ENCODE measurements at places on chromosomes 3 and 15. TPM values are rescaled to one million over a fixed set of nuclear protein-coding genes. Genes with fewer than 3 reads are reported as not detected.

Gene HDAC11
- total RNA-seq, result 8.1 TPM

Gene LYSMD4
- 9.3 TPM for total RNA-seq

Gene ABI3BP
- 68.7 TPM for total RNA-seq

Gene DAZL
- total RNA-seq, result not detected

Gene CIB2
- 1.7 TPM for total RNA-seq

Gene NEIL1
- total RNA-seq, result 58.0 TPM

Gene FRMD5
- not detected for total RNA-seq

Gene ROBO2
- 6.3 TPM for total RNA-seq

Gene TWF2
- total RNA-seq, result 61.3 TPM

DNA sequence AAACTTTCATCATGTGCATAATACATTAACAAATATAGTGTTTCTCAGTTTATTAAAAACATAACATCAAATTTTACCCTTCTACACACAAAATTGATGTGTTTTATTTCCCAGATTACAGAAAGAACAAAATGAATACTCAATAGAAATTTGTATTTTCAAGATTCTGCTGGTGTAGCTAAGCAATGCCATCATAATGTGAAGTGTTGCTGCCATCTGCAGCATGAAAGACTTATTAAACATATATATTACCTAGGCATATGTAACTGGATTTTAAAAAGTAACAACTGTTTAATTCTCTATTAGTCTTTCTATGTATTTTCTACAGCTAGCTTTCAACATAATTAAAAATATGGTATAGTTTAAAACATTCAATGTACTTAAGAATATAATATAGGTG lies 27.5 kb downstream of the PLSCR5 start:
- no peak for DNase-seq

DNA sequence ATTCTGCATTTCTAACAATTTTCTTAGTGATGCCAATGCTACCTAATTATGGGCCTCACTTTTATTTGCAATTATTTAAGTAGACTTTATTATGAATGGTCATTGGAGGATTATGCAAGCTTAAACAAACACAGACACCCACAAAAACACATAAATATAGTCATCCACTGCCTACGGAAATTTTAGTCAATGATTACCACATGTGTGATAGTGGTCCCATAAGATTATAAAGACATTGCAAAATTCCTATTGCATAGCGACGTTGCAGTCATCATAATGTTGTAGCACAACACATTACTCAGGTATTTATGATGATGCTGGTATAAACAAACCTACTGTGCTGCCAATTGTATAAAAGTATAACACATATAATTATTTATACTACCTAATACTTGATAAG lies 247.8 kb upstream of the ALCAM start:
- DNase-seq, result no peak

DNA sequence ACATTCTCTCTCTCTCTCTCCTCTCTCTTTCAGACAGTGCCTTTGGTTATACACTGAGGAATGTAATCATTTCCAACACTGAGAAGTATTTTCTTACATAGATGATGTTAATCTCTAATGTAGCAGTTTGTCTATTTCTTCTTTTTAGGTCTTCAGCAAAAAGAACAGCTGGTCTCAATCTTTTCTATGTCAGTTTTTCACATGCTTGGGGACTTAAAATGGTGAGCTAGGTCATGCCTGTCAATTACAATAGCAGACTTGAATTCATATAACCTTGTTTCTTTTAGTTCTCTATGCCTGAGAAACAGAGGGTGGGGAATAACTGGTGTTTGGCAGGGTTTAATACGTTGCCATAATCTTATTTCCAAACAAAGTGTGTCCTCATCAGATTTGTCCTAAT lies 786.2 kb downstream of the SQOR start:
- no peak for DNase-seq

DNA sequence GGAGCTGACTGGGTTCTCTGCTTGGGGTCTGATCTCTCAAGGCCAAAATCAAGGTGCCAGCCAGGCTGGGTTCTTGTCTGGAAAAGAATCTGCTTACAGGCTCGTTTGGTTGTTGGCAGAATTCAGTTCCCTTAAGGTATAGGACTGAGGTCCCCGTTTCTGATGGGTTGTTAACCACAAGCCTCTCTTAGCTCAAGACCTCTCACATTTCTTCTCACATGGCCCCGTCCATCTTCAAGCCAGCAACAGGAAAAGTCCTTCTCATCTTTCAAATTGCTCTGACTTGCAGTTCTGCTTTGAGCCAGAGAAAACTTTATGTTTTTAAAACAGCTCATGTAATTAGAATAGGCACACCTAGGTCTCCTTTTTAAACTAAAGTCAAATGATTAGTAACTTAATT lies 20.4 kb downstream of the UACA start:
- no peak for DNase-seq

GRCh38 chr3:105401691-105402149 lies 35.0 kb downstream of the ALCAM start:
- no peak for DNase-seq

DNA sequence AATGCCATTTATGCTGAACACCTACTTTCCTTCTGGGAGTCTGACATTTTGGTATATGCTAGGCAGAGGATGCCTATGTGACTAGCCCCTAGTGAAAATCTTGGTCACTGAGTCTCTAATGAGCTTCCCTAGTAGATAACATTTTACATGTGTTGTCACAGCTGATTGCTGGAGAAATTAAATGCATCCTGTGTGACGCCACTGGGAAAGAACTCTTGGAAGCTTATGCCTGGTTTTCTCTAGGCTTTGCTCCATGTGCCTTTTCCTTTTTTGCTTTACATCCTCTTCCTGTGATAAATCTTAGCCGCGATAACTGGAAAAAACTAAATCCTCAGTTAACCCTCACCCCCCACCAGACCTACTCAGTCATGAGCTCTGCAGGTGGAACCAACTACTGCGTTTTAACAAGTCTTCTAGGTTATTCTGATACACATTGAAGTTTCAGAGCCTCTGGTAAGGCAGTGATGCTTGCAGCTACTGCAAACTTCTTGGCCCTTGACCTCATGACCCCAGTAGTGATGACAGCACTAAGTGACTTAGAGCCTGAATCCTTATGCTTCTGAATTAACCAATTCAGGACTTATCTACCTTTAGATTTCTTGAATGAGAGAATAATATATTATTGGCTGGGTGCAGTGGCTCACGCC lies 292.4 kb upstream of the SOX14 start:
- no peak for DNase-seq

DNA sequence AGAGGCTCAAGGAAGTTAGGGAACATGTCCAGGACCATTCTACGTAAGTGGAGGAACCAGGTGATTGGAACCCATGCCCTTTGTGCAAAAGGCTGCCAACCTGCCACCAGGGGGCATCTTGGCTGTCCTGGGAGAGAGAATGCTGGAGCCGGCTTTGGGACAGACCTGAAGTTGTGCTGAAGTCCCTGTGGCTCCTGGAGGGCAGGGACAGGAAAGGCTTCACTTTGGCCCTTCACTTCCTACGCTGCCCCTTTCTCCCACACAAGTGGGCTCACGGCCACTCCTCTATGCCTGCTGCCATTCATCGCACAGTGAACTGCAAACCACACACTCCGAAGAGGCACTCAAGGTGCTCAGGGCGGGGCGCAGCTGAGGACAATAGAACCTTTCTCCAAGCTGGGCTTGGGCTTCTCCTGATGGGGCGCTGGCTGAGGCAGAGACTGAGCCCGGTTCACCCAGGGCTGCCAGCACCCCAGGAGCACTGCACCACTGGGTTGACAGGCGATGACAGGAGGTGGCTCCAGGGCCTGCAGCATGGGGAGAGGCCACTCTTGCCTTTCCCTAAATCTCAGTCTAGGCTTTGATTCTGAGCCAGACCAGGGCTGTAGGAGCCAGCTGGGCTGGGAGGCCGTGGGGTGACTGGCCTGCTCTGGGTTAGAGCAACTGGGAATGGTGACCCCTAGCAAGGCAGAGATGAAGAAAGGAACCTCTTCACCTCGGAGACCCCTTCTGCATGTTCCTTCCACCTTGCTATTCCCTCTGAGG lies 8.4 kb downstream of the SHF start:
- no peak for DNase-seq

DNA sequence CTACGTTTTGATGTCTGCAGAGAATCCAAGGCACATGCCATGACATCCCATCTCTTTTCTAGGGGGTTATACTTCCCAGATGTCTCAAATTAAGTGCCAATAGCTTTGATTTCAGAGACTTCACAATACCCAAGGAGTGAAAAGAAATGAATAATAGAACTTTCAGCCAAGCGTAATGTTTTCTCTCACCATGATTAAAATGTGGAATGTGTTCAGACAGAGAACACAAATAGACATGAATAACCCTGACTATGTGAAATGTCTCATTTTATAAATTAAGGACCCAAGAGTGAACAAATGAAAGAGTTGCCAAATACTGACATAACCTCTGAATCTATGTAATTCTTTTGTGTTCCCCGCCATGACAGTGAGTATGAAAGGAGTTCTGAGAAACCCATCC lies 123.6 kb upstream of the GAP43 start:
- no peak for DNase-seq

DNA sequence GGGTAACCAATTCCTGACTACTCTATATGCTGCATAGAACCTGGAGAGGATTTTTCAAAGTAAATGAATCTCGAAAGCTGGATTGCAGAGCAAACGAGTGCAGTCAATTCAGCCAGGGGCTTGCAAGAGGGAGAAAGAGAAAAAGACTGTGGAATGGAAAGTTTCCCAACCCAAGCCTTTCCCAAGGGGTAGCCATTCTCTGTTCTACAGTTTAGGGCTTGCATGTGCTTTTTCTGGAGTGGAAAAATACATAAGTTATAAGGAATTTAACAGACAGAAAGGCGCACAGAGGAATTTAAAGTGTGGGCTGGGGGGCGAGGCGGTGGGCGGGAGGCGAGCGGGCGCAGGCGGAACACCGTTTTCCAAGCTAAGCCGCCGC lies 511 bp upstream of the RARB start:
- DNase-seq, result no peak

DNA sequence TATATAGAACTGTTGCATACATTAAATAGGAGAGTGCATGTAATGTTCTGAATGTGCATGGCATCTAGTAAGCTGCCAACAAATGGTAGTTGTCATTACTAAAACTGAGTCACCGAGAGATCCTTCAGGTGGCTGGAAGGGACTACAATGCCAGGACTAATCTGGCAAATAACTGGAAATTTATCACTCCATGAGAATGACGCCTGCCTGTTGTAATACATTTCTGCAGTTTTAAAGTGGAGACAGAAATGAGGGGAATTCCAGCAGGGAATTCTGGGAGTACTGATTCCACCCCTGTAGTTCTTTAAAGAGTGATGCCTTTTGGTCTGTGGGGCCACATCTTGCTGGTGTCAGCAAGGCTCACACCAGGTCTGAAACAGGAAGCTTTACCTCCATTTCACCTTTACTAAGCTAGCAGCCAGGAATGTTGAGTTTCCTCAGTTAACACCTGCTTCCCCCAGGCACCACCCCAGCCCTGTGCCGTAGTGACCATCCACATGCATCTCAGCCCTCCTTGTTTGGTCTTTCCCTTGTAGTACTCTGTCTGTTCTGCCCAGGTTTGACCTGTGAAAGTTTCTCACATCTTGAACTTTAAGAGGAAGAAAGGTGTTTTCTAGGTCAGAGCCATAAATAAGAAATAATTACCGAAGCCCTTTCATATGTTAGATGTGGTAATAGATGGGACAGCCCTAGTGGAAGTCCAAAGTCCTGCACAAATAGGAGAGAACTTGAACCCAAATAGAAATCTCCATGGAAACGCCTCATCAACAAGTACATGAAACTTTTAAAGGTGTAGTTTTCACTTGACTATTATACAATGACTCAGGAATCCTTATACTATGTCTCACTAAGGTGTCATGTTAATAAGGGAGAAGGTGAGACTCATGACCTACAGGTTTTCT lies 56.7 kb upstream of the LMOD3 start:
- DNase-seq, result no peak

GRCh38 chr3:185631108-185631507 lies 45.0 kb downstream of the SENP2 start:
- DNase-seq, result no peak

DNA sequence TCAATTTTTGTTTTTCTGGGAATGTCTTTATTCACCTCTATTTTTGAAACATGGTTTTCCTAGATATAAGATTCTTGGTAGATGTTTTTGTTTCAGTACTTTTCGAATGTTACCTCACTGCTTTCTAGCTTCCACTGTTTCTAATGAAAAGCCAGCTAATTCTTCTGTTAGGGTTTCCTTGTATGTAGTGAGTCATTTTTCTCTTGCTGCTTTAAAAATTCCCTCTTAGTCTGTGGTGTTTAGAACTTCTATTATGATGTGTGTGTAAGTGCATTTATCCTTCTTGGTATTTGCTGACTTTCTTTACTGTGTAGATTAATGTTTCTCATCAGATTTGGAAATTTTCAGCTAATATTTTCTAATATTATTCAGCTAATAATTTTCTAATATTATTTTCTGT lies 151.1 kb upstream of the OSTN start:
- no peak for DNase-seq

DNA sequence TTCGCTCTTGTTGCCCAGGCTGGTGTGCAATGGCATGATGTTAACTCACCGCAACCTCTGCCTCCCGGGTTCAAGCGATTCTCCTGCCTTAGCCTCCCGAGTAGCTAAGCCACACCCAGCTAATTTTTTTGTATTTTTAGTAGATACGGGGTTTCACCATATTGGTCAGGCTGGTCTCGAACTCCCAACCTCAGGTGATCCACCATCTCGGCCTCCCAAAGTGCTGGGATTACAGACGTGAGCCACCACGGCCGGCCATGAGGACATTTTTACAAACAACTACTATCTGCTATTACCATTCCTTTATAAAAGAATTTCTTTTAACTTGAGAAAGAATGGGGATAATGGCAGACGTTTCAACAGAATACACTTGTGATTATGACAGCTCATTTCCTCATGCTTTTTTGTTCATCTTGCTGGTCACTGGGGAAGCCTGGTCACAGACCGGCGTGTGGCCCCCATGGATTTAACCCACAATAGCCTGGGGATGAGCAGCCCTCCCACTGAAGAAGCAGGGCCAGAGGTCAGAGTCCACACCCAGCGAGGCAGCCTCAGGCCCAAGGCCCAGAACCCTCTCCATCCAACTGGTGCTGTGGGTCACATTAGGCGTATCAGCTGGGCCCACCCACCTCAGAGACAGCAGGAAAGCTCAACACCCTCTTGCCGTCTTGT lies 112.0 kb downstream of the LIPC start:
- no peak for DNase-seq

DNA sequence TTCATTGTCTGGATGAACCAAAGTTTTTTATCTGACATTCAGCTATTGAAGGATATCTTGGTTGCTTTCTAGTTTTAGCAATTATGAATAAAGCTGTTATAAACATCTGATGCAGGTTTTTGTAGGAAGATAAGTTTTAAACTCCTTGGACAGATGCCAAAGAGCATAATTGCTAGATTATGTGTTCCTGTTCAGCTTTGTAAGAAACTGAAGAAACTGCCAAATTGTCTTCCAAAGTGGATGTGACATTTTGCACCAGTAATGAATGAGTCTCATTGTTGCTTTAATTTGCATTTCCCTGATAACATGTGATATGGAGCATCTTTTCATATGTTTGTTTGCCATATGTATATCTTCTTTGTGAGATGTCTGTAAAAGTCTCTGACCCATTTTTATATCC lies 239.9 kb upstream of the TTC14 start:
- no peak for DNase-seq

- DNase-seq, result no peak
These were observed 11.2 kb downstream of the ANXA2 start for GRCh38 chr15:60386615-60387014.

Measured in esophagus squamous epithelium (tissue), 5 donors.